ENCODE measurements at places on chromosomes 5 and 9.
A peak's percentile ranks its signal among the peaks of the same experiment; 100 is the strongest.

DNA sequence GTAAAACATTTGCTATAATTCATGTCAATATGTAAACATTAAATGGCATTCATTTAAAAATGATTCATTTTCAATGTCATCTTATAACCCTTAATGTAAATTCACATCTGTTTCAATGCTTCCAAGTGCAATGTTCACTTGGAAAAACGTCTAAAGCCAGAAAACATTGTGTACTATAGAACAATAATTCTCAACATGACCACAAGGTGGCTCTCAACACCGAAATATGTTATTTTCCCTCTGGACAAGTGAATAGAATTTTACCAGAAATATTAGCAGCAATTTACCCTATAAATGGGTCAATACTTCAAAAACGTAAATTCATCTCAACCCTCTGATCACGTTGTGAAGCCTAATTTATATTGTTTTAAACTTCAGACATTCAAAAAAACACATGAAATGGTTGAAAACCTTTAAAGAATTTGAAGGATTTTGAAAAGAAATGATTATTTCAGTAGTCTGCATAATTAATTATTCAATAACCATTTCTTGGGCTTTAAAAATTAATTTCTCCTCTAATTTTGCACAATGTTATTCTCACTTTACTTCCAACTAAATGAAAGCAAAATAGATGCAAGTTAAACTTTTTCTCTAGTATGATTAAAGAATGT is 11.0 kb downstream of the CDH10 start:
- DNase-seq, result peak; percentile 26

GRCh38 chr9:98182889-98183599 is 9.4 kb downstream of the CORO2A start:
- no peak for DNase-seq

GRCh38 chr5:14238272-14238671 is 95.1 kb downstream of the TRIO start:
- no peak for DNase-seq

GRCh38 chr5:67361932-67362729 is 165.5 kb upstream of the CD180 start:
- peak; percentile 87 for DNase-seq

DNA sequence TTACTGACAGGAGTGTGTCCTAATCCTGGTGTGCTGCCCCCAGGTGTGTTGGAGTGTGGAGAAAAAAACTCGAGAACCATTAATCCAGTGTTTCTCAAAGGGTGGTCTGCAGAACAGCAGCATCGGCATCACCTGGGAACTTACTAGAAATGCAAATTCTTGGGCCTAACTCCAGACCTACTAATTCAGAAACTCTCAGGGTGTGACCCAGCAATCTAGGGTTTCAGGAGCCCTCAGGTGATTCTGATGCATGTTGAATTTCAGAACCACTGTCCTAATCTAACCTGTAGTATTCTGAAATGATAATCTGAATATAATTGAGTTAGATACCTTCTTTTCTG is 30.0 kb upstream of the IL6ST start:
- no peak for DNase-seq

DNA sequence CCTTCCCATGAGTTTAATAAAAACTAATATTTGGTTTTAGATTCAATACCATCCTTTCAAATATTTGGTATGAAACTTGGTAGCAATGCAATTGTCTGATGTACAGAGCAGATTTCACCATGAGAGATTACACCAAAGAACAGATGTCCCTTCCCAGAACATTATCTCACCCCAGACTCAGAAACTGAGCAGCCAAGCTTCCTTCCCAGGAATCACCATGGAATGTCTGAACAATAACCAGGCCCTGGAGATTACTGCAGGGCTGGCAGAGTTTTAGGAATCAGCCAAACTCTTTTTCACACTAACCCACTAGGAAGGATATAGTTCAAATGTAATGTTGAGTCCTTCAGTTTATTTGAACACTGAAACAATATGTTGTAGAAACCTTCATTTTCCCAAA is 23.9 kb downstream of the CLTA start:
- DNase-seq, result peak; percentile 51

GRCh38 chr5:54066433-54066832 is 243.9 kb downstream of the ARL15 start:
- DNase-seq, result no peak

- no peak for DNase-seq
Observed at GRCh38 chr5:151953833-151954232, 29.2 kb upstream of the GLRA1 start.

GRCh38 chr9:71764463-71764862 is 3.9 kb downstream of the CEMIP2 start:
- no peak for DNase-seq

GRCh38 chr9:112180387-112180881 is 5.3 kb upstream of the SUSD1 start:
- no peak for DNase-seq

- peak; percentile 53 for DNase-seq
Observed at GRCh38 chr5:67350618-67351201, 154.1 kb upstream of the CD180 start.

DNA sequence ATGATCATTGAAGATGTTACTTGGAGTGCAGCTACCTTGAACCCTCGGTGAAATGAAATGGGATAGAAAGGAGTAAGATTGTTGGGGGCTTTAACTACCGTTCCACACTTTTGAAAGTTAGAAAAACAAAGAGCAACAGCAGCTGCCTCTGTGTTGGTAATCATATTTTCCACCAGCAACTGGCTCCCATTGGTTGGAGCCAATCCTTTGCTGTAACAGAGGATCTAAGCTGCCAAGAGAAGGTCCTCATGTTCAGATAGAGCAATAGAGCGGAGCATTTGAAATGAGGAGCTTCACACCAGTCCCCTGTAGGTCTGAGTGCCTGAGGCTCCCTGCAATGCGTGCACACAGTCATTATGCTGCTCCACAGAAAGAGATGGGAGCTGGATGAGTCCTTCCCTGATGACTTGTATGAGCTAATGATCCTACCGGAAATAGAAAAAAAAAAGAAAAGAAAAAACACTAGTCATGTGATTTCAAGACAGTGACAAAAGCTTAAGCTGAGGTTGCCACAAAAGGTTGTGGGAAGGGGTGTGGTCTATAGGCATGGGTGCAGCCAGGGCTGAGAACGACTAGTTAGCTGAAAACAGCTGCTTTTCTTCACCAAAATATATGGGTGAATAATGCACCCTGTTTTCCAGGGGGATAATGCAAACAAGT is 300.7 kb downstream of the MLLT3 start:
- DNase-seq, result no peak

GRCh38 chr9:9945966-9946365 is 666.8 kb downstream of the PTPRD start:
- peak; percentile 0 for DNase-seq

DNA sequence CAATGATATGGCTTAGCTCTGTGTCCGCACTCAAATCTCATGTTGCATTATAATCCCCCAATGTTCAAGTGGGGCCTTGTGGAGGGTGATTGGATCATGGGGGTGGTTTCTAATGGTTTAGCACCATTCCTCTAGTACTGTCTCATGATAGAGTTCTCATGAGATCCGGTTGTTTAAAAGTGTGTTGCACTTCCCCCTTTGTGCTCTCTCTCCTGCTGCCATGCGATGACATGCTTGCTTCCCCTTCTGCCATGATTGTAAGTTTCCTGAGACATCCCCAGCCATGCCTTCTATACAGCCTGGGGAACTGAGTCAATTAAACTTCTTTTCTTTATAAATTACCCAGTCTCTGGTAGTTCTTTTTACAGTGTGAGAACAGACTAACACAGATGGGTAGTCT is 427.1 kb downstream of the CHSY3 start:
- DNase-seq, result no peak

GRCh38 chr5:94240993-94241651 is 377.3 kb downstream of the KIAA0825 start:
- DNase-seq, result peak; percentile 94

- peak; percentile 33 for DNase-seq
Observed at GRCh38 chr9:112873773-112874405, 16.8 kb downstream of the SLC46A2 start.

- no peak for DNase-seq
Observed at GRCh38 chr5:68196876-68197275, 18.7 kb upstream of the PIK3R1 start.

DNA sequence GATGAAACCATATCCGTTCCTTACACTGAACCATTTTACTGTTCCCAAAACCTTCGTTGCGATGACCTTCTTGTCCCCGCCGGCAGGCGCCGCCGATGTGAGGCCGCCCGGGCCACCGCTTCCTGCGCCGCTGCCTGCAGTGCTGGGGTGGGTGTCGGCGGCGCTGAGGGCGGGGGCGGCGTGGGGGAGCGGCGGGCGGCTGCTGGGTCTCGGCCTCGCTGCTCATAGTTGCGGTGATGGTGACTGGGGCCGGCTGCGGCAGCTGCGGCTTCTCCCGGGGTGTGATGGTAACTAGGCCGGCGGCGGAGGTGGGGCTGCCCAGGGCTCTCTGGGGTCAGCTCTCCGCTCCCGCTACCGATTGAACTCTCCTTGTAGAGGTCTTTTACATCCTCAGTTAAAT is 14.1 kb upstream of the OR2S2 start:
- peak; percentile 30 for DNase-seq

DNA sequence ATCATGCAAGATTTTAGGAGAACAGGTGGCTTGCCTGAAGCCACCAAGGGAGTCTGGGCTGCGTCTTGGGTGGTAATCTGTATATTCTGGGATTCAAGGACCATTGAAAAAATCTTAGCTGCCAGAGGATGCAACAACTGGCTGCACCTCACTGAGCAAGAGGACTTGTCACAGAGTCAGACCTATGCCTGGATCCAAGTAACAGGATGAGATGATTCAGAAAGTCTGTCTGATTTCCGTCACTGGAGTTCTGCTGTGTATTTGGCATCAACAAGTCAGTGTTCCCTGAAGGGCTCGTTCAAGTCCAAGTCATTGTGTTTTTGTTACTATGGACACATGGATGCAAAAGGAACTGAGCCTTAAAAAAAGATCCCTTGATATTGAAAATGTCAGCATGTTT is 37.8 kb upstream of the CARTPT start:
- no peak for DNase-seq

- DNase-seq, result no peak
Observed at GRCh38 chr5:72157625-72157962, 50.3 kb downstream of the MAP1B start.

- no peak for DNase-seq
Observed at GRCh38 chr5:154166901-154167791, 23.4 kb upstream of the GALNT10 start.

DNA sequence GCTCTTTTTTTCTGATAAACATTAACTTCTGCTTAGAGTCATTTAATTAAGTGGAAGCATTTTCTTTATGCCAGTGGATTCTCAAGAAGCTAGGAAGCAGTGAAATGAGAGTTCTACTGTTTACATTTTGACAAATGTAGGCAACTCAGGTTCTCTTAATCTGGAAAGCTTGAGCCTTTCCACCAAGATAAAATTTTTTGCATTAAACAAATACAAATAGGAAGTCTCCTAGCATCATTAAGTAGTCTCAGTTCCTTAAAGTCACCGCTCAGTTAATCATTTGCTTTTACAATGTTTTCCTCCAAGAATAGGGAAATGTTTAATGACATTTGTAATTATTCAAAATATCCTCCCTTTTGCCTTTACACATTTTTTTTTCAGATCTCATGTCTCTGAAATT is 290.4 kb upstream of the PDE4D start:
- no peak for DNase-seq

- DNase-seq, result no peak
Observed at GRCh38 chr5:4905674-4906520, 234.2 kb upstream of the ADAMTS16 start.

DNA sequence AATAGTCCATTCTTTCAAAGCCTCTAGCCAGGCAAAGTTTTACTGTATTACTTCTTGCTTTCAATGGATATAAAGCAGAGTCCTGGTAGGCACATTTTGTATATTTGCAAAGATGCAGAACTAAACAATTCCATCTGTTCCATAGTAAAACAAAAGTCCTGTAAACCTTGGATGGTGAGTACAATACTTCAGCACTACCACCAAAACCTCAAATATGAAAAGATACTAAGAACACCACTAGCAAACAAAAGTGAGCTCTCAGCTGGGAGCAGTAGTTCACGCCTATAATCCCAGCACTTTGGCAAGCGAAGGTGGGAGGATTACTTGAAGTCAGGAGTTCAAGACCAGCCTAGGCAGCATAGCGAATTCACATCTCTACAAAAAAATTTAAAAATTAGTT is 195.0 kb downstream of the MSX2 start:
- DNase-seq, result no peak

DNA sequence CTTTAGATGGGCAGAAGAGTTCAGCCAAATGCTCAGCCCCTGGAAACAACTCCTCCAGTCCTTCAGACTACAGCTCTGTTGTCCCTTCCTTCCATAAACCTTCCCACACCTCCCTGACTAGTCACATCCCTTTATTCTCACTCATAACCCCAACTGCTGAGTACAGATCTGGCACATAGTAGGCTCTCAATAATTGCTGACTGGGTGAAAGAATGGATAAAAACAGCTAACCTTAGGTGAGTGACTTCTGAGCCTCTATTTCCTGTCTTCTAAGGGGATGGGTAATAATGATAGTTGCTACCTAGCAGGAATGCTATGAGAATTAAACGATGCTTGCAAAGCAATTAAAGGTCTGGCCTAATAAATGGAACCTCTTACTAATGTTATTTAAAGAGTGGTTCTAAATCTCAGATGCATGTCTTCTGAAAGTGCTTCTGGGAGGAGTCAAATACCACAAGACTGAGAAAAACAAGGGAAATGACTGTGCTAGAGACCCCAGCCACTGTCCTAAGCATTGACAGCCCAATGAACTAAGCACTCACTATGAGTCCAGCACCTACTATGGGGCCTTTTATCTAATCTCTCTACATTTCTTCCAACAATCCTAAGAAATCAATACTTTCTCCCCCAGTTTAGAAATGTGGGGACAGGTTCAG is 2.5 kb upstream of the NR6A1 start:
- no peak for DNase-seq

DNA sequence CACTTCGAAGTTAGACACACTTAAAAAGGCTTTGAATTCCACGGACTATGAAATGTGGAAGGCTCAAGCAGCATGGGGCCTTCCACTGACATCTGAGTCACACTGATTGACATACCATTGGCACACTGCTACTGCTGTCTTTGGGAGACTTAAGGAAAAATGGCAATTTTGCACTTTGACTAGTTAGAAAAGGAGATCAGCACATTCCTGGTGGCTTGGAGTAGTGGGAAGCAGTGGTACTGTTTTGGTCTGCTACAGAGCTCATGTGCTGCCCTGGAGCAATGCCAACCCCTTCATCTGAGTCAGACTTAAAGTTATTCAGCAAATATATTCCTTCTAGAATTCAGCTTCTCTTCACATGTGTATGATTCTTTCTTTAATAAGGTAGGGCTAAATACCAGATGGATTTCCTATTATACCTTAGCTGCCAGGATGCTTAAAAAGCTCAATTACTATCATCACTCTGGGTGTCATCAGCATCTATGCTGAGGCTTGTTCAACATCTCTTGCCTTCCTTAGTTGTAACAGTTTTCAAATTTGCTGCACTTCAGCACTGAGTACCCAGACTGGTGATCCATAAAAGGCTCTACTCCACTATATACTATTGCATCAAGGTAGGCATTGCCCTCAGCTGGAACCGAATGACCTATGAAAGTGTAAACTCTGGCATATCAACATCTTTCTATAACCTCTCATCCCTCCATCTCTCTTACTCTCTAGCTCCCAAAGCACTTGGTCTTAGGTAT is 42.3 kb upstream of the MOCS2 start:
- DNase-seq, result peak; percentile 88

- no peak for DNase-seq
Observed at GRCh38 chr5:87755360-87755759, 342.6 kb upstream of the CCNH start.

- no peak for DNase-seq
Observed at GRCh38 chr5:74367241-74367733, 273.2 kb downstream of the ENC1 start.

Measured in fibroblast of lung (primary cell).